Sciatic nerve (tissue), 2 donors: ENCODE measurements at places on chromosomes 5 and 9.

DNA sequence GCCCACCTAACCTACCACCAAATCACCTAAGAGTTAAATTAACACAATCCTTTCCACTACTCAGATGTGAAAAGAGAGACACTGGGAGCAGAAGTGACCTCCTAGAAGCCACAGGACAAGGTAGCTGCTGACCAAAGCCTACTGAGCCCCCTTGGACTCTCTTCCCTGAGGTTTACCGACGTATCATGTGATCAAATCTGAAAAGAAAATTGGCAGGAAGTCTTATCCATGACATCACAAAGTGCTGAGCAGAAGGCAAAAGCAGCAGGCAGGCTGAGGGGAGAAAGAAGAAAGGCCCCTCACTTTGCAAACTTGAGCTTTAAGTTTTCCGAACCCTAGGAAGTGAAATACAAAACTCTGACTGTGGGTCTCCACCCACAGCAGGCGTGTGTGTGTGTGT lies 11.1 kb downstream of the PRELID2 start:
- DNase-seq: no peak

DNA sequence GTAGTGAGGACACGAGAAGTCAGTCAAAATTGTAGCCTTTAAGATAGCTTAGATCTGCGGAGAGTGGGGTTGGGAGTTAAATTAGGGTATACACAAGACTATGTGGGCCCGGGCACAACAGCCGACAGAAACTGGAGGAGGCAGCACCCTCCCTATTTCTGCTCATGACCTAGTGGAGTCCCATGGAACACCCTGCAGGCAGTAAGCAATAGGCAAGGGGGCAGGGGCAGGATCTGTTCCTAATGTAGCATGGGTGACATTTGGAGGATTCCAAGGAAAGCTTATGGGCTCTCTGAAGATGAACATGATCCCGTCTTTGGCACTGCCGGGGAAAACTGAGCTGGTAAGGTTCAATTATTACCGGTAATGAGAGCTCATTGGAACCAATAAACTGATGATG lies 67.0 kb downstream of the FEM1C start:
- no peak for DNase-seq

GRCh38 chr5:39164016-39164415 lies 55.3 kb downstream of the FYB1 start:
- DNase-seq: no peak

- no peak for DNase-seq
Observed at GRCh38 chr5:43773478-43773844, 170.5 kb downstream of the NNT start.

- DNase-seq: no peak
Observed at GRCh38 chr5:75756211-75756610, 39.0 kb upstream of the POC5 start.

DNA sequence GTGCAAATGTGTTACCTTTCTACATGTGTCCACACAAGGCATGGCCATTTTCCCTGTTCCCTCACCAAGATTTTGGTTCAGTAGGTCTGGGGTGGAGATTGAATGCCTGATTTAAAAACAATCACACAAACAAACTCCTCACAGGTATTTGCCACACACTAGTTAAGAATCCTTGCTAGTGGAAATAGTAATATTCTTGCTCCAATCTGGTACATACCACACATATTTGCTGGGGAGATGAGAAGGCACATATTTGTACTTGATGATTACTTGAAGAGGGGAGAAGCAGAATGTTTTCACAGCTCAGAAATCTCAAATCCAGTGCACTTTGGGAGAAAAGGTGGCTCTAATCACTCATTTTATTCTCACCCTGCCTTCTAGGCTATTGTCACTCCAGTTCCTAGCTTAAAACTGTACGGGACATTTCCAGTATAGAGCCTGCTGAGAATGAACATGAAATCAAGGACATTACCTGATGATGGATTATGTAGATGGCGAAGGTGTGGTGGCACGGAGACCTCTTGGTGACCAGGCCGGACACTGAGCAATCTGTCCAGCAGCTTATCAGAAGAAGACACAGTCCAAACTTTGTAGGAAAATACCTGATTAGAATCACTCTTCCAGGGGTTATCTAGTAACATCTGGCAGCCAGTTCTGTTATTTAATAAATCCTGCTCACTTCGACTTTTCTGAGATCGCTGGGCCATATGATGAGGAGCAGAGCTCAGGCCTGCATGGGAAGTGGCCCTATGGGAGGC lies 116.1 kb upstream of the IL6ST start:
- no peak for DNase-seq

DNA sequence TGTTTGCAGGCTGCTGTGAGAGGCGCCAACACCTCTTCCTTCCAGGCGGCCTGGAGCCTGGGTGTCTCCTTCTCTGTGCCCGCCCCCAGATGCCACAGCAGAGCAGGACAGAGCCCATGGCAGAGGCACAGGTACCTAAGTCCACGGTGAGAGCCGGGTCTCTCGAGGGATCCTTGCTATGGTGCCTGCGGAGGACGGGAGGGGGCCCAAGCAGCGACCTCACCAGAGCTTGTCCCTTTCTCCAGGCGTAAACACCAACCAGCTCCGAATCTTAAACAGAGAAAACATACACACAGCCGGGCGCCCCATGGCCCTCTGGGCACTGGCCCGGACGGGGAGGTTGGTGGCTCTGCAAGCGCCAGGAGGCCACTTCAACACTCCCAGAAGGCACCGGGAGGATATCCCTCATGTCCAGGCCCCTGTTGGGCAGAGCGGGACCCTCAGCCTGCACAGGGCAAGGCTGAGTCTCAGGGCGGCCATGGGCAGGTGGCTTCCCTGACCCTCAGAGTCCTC lies 11.8 kb downstream of the CCDC187 start:
- no peak for DNase-seq

GRCh38 chr5:133497608-133498348 lies 114.6 kb downstream of the FSTL4 start:
- DNase-seq: no peak

- DNase-seq: no peak
Observed at GRCh38 chr9:129437626-129438323, 183.1 kb downstream of the C9orf50 start.
